ENCODE measurements at places on chromosomes 5 and 9. TPM values are rescaled to one million over a fixed set of nuclear protein-coding genes. Genes with fewer than 3 reads are reported as not detected.

The KIF12 gene
- 13.4 TPM for total RNA-seq

The FAM153A gene
- 0.81 TPM for total RNA-seq

The PAEP gene
- total RNA-seq = not detected

DNA sequence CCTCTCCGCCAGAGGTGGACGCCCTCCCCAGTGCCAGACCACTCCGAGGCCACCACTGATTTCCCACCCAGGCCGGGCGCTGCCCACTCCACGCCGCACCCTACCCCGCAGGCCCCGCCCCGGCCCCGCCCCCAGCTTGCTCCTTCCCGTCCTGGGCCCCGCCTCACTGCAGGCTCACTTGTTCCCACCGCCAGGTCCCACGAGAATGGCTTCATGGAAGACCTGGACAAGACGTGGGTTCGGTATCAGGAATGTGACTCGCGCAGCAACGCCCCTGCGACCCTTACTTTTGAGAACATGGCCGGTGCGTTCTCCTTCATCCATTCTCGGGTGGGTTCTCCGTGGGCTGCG, 6.5 kb downstream of the LRRC26 start:
- no peak overlapping the region for H3K27ac ChIP-seq
- peaks cover 53% of the 10 kb centered on the region for H3K27me3 ChIP-seq
- DNase-seq = no peak
- H3K4me1 ChIP-seq = peaks cover 30% of the 10 kb centered on the region
- no peaks in the 10 kb centered on the region for H3K36me3 ChIP-seq

- H3K4me3 ChIP-seq = no peak overlapping the region
- no peaks in the 10 kb centered on the region for H3K36me3 ChIP-seq
- peaks cover 7% of the 10 kb centered on the region for H3K4me1 ChIP-seq
- no peak overlapping the region for H3K27ac ChIP-seq
- DNase-seq = no peak
These were observed 24.0 kb downstream of the SYK start for GRCh38 chr9:90825586-90825985.

DNA sequence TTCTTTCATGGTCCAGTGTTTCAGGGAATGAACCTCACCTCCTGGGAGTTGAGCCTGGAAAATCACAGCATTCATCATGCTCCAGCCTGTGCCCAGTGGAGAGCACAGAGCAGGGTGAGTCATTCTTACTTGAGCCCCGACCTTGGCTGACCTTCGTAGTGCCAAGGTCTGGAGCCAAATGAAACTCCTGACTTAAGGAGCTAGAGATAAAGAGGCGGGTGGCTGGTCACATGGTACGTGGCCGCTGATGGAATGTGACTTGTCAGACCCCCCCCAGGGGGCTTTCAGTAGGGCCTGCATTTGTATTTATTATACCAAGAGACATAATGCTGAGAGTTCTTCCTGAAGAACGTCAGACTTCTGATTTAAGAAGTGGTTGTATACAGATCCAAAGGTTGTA, 15.0 kb upstream of the PIP5K1B start:
- DNase-seq = peak; percentile 80
- no peaks in the 10 kb centered on the region for H3K27me3 ChIP-seq
- no peak overlapping the region for H3K27ac ChIP-seq
- no peak overlapping the region for H3K4me3 ChIP-seq
- H3K36me3 ChIP-seq = no peaks in the 10 kb centered on the region

DNA sequence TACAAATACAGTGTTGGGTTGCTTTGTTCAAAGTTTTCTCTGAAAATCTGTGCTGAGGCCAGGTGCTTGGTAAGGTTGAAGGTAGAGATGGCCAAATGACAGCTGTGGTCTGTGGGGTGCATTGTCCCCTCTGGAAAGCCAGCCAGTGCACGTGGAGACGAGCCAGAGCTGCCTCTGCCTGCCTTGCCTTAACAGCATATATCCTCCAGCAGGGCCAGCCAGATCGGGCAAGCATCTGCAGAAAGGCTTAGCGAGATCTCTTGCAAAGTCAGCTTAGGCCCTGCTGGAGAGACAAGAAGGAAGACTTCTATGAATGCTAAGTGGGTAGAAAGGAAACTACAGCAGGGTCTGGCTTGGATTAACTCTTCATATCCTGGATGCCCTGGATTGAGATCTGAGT, 49.5 kb downstream of the GRIA1 start:
- H3K4me1 ChIP-seq = no peaks in the 10 kb centered on the region
- DNase-seq = no peak

GRCh38 chr5:32465076-32465475, 20.5 kb upstream of the ZFR start:
- no peak for DNase-seq
- no peaks in the 10 kb centered on the region for H3K4me1 ChIP-seq
- no peaks in the 10 kb centered on the region for H3K27me3 ChIP-seq
- no peaks in the 10 kb centered on the region for H3K36me3 ChIP-seq

GRCh38 chr5:35161652-35162273, 68.5 kb downstream of the PRLR start:
- peak; percentile 30 for DNase-seq
- no peak overlapping the region for H3K4me3 ChIP-seq
- no peaks in the 10 kb centered on the region for H3K27me3 ChIP-seq
- no peaks in the 10 kb centered on the region for H3K36me3 ChIP-seq

Measured in thyroid gland (tissue), 4 donors.